Astrocyte of the hippocampus (primary cell): ENCODE measurements at places on chromosomes 1 and 21.

DNA sequence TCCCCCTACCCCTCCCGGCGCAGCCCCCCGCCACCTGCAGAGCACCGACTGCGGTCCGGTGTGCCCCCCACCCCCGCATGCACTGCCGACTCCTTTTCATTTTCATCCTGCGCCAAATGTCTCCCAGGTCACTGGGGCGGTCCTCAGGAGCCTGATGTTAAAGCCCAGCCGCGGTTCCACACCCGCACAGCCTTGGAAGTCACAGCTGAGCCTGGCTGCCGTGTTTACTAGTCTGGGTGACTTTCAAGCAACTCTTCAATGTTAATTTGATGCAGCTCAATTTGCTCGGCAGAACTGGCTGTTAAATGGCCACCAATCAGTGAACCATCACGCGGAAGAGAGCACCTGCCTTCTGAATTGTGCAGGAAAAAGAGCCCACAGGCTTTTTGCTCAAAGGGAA, 27.2 kb downstream of the THAP3 start:
- no peak for DNase-seq

DNA sequence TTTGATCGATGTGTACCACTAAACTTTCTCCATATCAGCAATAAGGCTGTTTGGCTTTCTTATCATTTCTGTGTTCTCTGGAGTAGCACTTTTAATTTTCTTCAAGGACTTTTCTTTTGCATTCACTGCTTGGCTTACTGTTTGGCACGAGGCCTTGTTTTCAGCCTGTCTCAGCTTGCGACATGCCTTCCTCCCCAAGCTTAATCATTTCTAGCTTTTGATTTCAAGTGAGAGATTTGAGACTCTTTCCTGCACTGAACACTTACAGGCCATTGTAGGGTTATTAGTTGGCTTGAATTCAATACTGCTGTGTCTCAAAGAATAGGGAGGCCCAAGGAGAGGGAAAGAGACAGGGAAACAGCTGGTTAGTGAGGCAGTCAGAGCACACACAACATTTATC, 120.6 kb upstream of the KCND3 start:
- no peak for DNase-seq

DNA sequence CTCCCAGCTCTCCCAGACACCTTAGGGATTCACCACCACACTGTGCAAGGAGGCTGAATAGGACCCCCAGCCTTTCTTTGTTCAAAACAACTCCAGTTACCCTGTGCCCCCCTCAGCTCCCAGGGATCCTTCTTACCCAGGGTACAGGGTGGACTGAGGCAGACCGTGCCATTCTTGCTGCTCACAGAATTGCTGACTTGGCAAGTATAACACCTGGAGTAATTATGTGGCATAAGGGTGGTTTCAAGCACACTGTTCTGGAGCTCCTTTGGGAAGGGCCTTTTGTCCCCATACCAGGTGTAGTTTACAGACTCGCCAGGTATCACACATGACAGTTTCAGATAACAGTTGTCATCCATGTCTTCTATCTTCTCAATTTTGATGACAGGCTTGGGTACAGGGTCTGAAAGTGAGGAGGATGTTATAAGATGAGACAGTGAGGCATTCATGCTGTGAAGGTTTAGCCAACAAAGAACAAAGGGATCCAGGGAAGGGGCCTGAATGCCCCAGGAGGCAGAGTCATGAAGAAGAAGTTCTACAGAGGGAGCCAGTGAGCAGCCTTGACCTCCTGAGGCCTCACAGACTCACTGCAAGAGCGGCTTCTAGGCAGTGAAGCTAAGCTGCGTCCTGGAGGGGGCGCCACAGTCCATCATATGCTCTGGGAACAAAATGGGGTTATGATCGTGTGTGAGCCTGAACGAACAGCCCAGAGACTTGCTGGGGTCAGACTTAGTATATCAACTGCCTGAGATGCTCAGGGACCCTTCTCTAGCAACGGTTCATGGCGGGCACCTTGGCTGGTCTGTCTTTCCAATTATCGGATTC, 30.3 kb downstream of the CD48 start:
- DNase-seq, result no peak

DNA sequence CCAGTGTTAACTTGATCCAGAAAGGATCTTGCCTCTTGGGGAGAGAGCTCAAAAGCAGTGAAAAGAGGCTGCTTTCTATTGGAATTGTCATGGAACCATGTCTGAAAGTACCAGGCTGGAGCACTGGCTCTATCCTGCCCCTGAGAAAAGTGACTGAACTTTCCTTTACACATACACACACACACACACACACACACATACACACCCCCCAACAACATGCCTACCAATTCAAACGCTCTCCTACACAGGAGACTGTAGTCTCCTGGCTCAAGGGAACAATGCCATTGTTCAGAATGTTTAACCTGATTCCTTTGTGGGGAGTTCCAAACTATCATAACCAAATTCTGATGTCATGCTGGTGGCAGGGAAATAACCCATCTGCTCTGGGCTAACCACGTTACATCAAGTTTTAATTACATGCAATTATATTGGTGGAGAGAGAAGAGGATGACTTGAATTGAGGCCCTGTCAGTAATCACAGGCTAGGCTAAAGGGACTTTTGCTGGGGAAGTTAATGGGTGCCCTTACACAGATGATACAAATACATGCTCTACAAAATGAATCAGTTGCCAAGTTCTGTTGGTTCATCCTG, 52.3 kb upstream of the DUSP10 start:
- DNase-seq, result peak; percentile 35

- DNase-seq, result peak; percentile 68
These were observed 124.7 kb downstream of the SYF2 start for GRCh38 chr1:25107643-25108010.

DNA sequence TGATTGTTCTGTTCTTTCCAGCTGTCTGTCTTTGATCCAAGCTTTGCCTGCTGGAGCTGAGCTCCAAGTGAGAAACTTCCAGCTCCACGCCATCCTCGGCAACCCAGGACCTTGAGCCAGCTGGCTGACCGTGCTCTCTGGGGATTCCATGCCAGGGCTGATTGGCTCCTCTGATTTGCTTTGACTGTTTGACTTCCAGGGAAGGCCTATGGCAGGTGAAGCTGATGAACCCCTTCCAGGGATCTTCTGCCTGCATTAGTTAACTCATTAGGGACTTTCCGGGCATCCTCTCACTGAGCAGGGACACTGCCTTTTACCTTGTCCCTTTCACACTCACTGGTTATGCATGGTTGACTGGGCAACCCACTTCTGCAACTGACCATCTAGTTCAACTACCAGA, 406.1 kb downstream of the RPS6KC1 start:
- DNase-seq, result peak; percentile 6
